ENCODE measurements at places on chromosomes 3 and 15.

GRCh38 chr3:78845605-78846004, 922.2 kb downstream of the ROBO1 start:
- DNase-seq = no peak

DNA sequence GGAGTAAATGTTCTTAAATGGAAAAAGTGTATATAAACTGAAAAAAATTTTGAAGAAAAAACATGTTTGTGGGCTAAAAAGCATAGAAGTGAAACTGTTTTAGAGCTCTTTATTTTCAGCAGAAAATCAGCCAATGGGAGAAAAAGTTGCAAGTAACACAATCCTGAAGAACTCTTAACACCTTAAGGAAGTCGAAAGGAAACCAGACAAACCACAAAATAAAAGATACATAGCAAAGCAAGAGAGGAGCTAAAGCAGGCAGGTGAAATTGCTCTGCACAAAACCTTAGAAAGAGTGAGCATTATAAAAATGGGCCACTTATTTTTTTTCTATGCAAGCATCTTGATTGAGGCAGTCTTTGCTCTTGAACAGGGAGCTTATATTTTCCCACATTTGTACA, 300.5 kb downstream of the RAP2B start:
- DNase-seq = no peak

DNA sequence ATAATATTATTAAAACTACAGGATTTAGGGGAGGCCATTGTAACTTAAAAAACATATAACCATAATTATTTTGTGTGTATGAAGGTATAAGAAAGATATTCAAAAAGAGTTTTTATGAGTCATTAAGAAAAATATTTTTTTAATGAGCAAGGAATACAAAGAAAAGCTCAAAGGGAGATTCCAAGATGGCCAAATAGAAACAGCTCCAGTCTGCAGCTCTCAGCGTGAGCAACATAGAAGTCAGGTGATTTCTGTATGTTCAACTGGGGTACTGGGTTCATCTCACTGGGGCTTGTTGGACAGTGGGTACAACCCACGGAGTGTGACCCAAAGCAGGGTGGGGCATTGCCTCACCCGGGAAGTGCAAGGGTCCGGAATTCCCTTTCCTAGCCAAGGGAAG, 336.1 kb downstream of the TBL1XR1 start:
- no peak for DNase-seq

DNA sequence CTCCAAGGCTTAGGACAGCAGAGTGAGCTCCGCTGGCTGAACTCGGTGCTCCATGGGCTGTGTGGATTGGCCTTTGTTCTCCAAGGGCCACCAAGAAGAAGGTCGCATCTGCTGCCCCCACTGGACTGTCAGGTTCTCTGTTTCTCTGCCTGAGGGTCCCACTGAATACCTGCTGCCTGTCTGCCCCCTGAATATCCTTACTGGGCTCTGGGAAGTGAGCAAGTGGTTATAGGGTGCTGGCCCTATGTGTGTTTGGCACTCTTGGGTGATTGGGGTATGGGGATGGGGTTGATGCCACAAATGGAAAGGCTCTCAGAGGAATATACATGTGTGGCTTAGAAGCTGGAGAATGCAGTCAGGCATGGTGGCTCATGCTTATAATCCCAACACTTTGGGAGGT, 82.3 kb downstream of the THSD4 start:
- DNase-seq = no peak

- DNase-seq = peak; percentile 65
These were observed 69.7 kb downstream of the SCN5A start for GRCh38 chr3:38579551-38580449.

DNA sequence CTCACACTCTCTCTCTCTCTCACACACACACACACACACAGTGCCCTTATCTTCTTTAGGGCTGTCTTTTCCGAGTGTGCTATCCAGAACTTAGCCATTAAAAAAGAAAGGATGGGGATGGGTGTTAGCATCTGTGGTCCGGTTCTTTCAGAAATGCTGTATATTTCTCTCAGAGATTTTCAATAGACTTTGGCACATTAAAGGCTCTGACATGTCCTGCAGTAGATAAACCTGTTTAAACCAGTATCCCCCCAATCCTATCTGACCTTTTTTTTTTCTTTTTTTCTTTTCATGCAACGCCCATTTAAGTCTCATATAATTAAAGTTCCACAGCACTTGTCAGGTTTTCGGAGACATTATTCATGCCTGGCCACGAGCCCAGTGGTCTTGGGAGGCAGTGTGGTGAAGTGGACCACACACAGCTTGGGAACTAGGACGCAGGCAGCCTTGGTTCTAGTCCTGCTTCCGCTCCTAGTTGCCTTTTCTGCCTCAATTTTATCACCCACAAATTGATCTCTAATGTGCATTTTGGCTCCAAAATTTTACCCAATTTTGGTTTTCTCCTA, 13.3 kb downstream of the CAV3 start:
- peak; percentile 31 for DNase-seq

- no peak for DNase-seq
These were observed 52.7 kb downstream of the COL6A6 start for GRCh38 chr3:130569461-130570365.

DNA sequence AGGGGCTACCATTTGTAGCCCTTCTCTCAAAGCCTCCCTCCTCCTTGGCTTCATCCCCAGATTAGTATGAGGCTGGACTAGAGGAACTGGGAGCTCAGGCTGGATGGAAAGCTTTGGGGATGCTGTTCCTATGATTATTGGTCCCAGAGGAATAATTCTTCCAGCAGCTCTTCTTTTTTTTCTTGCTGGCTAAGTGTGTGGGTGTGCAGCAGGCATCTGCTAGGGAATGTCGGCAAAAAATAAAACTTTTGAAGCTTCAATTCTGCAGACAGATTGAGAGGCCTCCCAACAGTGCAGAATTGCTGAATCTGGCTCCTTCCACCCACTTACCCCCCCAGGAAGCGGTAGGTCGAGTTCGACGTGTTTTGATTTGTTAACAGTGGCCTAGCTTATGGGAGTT, 138.5 kb upstream of the ANKRD28 start:
- DNase-seq = no peak

DNA sequence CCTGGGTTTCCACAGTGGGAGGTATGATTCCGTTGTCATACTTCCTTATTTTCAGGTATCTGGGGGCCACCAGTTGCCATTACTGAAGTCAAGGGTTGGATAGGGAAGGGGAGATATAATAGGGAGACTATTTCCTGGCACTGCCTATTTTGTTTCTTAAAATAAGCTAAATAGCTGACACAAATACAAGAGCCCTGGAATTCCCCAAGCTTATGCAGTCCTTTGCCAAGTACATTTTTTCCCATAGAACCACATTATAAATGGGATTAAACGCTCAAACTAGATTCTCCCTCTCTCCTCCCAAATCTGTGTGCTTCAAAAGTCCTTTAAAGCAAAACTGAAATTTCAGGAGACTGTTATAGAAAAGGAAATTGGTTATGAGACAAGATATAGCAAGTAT, 68.7 kb downstream of the AP4E1 start:
- DNase-seq = no peak

- DNase-seq = no peak
These were observed 29.2 kb downstream of the SLC6A11 start for GRCh38 chr3:10845001-10845761.

- DNase-seq = no peak
These were observed 722 bp upstream of the CYP8B1 start for GRCh38 chr3:42876401-42876800.

GRCh38 chr15:45904019-45904418, 269.2 kb downstream of the SQOR start:
- DNase-seq = no peak

DNA sequence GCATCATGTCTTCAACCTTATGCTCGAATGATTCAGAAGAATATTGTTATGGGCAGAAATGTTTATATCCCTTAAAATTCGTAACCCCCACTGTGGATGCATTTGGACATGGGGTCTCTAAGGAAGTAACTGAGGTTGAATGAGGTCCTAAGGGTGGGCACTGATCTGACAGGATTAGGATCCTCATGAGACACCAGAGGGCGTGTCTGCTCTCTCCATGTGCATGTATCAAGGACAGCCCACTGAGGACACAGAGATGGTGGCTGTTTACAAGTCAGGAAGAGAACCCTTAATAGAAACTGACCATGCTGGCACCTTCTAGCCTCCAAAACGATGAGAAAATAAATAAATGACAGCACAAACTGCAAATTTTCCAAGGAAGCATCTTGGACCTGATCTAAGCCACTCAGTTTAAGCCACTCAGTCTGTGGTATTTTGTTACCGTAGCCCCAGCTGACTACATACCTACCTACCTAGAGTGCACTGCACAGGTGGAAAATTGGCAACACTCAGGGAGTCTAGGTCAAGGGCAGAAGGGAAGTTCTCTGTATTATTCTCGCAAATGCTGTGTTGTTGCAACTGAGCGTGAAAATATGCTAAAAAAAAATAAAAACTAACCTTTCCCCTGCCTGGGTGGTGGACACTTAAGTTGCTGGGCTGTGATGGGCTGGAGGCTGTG, 126.6 kb downstream of the TJP1 start:
- no peak for DNase-seq

DNA sequence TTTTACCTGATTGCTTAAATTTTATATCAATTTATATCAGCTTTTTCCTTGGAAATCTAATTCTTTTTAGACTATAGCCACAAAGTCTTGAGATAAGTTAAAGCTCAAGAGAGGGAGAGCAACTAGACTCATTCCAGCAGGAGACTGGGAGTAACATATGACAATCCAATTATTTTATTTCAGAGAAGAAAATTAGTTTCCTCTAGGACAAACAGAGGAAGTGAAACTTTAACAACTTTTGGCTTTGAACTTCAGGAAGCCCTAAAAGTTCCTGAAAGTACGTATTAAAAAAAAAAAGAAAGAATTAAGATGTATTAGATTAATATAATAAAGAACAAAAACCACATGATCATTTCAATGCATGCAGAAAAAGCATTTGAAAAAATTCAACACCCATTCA, 13.9 kb upstream of the UBE2E2 start:
- DNase-seq = no peak

DNA sequence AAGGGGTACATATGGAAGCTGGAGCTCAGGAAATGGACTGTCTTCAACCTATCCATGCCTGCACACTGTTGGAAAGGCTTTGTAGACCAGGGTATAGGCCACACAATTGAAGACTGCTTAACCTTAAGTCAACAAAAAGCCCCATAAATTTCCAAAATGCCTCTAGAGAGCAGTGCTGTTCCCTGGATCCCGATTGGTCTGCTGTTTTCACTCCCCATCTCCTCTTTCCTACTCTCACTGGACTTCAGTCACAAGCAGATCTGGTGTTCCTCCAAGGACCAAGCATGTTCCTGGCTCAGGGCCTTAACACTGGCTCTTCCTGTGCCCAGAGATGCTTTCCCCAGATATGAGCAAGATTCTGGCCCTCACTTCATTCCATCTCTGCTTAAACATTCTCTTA, 22.8 kb upstream of the LRRC34 start:
- DNase-seq = no peak

GRCh38 chr3:56125358-56126005, 342.8 kb downstream of the ERC2 start:
- DNase-seq = no peak

GRCh38 chr3:155494332-155494731, 200.8 kb upstream of the STRIT1 start:
- no peak for DNase-seq

- DNase-seq = no peak
These were observed 30.2 kb downstream of the LYSMD4 start for GRCh38 chr15:99702895-99703602.

DNA sequence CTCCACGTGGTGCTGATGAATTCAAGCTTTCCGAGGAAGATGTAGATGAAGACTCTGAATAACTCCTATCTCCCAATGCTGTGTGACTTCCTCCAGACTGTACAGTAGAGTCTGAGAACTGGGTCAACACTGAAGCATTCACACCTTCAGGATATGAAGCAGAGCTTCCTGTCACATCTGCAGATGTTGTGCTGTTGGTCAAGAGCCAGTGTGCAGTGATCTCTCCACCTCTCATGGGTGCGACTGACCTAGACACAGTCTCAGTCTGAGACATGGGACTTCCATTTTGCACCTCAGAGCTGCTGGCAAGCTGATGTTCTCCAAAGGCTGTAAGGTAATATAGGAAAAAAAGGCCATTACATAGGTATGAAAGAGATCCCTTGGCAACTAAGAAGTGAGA, 36.5 kb downstream of the HEG1 start:
- no peak for DNase-seq

DNA sequence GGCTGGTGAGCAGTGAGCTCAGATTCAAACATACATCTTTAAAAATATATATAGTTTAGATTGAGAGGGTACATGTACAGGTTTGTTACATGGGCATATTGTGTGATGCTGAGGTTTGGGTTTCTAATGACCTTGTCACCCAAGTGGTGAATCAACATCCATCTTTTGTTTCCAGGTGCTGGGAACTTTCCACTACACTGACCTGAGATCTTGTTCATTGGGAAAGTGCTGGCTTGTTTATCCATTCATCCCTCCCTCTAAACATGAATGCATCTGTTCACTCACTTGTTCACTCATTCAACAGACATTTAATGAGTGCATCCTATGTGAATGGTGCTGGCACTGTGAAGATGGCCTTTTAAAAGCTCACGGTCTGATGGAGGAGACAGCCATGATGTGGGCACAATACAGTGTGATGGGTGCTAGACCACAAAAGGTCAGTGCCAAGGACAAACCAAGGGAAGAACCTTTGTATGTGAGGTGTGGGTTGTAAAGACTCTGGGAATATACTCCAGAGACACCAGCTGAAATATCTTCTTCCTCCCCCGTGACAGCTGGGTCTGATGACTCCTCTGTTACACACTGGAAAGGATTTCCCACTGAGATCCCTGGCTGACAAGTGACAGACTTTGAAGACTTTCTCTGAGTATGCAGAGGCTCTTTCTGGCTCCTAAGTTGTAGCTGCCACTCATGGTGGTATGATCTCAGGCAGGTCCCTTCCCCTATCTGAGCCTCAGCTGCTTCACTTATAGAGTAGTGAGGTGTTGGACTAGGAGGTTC, 16.2 kb upstream of the ITGA11 start:
- DNase-seq = no peak

DNA sequence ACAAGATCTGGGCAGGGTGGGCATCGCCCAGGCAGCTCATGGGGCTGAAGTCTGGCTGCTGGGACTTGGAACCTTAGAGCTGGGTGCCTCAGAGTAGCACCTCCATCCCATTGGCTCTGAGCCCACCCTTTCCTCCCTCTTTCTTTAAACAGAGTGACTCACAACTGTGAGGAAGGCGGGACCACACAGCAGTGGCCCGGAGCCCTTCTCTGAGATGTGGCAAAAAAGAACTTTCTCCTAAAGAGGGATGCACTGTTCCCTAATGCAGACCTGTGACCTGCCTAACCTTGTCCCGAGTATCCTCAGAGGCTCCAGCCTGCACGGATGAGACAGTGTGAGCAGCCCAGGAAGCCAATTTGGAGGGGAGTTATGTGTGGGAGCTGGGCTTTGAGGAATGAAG, 23.6 kb downstream of the PRR20G start:
- DNase-seq = no peak

DNA sequence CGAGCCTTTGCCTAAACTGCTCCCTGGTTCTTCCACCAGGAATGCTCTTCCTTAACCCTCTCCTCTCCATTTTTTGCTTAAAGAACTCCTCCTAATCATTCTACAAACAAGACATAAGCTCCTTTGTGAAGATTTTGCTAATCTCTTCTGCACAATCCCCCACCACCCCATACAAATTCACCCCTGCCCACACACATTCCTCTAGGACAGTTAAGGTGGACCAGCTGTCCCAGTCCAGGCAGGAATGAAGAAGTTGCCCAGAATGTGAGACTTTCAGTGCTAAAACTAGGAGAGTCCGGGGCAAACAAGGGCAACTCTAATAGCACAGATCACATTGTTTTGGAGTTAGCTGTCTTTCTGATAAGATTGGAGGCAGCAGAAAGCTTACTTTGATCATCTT, 13.9 kb upstream of the FAM174B start:
- DNase-seq = no peak

GRCh38 chr3:167166594-167167253, 213.4 kb downstream of the ZBBX start:
- no peak for DNase-seq

- no peak for DNase-seq
These were observed 372.7 kb downstream of the EDEM1 start for GRCh38 chr3:5560199-5560598.

Measured in suprapubic skin (tissue), 4 donors.